ENCODE measurements at places on chromosomes 1 and 21.

GRCh38 chr1:37159102-37159501 is 124.8 kb upstream of the GRIK3 start:
- DNase-seq, result no peak

- DNase-seq, result no peak
These were observed 62.2 kb downstream of the ELK4 start for GRCh38 chr1:205569411-205570172.

DNA sequence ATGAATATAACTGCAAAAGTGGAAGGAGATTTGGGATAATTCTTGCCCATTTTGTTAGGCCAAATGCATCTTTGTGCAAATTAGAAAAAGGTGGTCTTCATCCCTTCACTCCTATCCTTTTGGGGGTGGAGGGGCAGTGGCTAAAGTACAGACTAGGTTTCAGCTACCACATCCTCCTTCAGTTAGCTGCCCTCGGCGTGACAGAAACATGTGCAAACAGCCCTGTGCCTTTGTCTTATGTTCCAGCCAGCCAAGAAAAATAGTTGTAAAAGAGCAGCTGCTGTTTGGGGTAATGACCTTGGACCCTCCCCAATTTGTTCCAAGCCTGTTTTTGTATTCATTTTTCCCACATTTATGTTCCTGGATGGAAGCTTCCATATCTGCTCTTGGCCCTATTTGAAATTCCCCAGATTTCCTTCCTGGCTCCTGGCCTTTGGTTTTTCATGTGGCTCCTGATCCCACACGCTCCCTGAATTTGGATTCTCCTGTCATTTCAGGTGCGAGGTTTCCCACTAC is 8.3 kb upstream of the LGALS8 start:
- no peak for DNase-seq

DNA sequence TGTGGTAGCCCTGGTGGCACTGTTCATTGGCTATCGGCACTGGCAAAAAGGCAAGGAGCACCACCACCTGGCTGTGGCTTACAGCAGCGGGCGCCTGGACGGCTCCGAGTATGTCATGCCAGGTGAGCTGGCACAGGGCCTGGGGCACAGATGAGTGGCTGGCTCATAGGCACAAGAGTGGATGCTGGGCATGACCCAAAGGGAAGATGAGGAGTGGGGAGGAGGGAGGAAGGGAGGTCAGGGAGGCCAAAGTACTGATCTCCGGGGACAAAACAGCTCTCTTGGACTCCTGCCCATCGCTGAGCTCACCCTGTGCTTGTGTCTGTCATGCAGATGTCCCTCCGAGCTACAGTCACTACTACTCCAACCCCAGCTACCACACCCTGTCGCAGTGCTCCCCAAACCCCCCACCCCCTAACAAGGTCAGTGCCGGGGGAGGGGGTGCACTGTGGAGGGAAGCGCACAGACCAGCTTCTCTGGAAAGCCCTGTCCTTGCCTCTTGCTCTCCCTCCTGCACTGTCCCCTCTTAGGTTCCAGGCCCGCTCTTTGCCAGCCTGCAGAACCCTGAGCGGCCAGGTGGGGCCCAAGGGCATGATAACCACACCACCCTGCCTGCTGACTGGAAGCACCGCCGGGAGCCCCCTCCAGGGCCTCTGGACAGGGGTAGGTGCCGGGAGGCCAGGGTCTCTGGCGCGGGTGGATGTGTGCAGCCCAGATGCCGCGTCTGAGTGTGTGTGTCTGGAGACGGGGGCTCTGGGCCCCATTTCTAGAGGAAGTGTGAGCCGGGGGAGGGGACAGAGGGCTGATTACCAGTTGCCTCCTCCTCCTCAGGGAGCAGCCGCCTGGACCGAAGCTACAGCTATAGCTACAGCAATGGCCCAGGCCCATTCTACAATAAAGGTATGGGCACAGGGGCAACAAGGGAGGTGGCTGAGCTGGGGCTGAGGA is 7.3 kb upstream of the LRRC71 start:
- DNase-seq, result no peak

DNA sequence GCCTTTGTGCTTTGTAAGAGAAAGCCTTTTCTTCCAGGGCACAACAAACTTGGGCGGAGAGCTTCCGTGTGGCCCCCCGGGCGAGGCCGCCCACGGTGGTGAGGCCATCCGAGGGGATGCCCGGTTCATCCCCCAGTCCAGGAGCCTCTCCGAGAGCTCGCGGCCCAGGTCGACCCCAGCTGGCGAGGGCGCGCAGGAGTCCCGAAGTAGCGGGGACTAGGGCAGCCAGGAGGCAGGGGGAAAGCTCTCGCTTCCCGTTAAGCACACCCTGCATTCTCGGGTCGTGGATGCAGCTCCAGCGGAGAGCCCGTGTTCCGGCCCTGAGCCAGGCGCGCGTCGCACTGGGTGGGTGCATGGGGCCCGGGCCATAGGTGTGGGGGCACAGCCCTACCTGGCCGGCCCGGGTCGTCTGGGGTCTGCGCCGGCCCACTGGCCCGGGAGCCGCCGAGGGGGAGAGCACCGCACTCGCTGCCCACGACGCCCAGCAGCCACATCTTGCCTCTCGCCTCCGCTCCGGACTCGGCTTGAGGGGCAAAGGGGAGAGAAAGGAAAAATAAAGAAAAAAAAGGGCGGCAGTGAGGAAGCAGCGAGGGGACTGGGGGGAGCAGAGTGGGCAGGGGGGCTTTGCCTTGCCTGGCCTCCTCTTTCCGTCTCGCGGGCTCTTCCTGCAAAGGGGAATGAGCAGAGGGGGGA is 1.8 kb downstream of the RNF220 start:
- DNase-seq, result no peak

- DNase-seq, result no peak
These were observed 50.8 kb downstream of the HS2ST1 start for GRCh38 chr1:86965012-86965826.

- no peak for DNase-seq
These were observed 40.0 kb upstream of the ZNF648 start for GRCh38 chr1:182101415-182102042.

GRCh38 chr1:17741052-17741451 is 14.1 kb upstream of the ACTL8 start:
- no peak for DNase-seq

GRCh38 chr1:20061866-20062265 is 8.1 kb upstream of the PLA2G5 start:
- DNase-seq, result no peak

GRCh38 chr1:16128338-16128741 is 27.5 kb downstream of the EPHA2 start:
- DNase-seq, result no peak

DNA sequence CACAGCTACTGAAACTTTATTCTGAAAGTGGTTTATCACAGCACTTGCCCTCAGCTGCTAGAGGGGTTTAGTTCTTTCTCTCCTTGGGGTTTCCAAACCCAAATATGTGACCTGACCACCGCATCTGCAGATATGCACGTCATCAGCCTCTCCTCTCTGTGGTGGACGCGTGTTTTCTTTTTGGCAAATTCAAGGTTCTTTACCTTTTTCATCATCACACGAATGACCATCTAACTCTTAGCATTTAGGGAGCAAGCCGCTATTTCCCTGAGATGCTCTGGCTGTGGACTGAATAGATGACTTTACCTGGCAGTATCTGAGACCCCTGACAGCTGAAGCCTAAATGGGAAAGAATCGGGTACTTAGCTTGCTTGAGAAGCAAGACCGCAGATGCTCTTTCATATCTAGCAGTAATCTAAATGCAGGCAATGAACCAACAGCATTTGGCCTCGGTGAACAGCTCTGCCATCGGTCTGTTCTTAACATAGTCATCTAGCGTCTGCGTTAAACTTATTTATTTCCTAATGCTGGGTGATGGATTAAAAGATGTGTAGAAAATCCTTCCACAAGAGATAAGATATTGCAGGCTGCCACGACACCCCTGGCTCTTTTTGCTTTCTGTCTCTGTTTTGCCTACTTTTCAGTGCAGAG is 463.4 kb downstream of the CAMTA1 start:
- DNase-seq, result no peak

DNA sequence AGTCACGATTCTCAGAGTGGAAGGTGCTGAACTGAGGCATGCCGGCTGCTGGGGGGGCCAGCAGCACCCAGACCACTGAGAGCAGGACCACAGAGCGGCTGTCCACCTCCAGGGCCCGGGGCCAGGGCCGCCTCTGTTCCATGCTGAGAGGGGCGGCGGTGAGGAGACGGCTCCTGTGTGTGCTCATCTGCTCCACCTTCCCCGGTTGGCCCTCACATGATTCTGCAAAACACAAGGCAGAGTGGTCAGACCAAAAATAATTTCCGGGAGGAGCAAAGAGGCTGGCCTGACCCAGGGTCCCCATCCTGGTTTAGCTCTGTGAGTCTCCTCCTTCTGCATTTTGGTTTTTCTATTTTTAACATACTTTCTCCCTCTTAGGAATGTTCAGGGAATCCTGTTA is 26.4 kb downstream of the PLXNA2 start:
- no peak for DNase-seq

DNA sequence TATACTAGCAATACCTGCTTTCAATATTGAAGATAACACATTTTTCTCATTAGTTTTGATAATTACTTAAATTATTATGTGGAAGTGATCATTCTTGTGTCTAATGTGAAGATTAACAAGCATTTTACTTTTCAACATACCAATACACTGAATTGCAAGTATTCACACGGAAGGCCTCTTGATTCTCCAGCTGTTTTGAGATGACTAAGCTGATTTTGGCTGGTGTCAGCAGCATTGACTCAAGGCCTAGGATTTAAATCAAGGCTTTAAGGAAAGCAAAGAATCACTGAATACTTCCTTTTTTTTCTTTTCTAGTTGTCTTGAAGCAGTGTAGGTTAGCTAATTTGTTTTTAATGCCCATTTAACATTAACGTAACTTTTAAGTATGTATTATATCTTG is 373.7 kb downstream of the SRGAP2C start:
- no peak for DNase-seq

DNA sequence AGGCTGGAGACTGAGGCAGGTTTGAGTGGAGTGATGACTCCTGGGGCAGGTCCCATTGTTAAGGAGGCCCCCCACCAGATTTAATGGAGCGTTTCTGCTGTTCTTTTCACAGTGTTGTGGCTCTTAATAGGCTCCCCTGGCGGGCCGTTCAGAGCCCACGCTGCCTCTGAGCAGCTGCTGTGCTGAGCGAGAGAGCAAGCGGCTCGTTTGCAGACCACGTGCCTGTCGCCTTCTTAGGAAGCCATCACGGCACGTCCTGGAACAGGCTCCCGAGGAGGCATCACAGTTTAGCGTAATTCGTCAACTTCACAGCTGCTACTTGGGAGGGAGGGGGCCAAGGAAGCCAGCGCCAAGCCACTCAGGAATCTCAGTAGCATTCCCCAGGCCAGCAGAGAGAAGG is 70.5 kb upstream of the CTTNBP2NL start:
- DNase-seq, result no peak

DNA sequence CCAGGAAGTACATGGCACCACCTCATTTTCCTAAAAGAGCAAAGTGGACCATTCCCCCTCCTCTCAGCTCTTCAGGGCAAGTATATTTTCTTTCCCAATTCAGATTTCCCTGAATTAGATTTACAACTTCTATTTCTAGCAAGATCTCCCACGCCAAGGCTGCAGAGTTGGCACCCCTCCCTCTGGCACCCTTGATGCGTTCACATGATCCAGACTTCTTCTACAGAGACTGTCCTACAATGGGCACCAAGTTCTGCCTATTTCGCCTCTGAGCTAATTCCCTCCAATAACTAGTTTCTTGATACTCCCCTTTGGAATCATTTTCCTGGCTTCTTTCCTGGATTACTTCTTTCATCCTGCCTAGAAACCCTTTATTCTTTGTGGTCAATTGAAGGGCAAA is 122.0 kb downstream of the CDC7 start:
- no peak for DNase-seq

DNA sequence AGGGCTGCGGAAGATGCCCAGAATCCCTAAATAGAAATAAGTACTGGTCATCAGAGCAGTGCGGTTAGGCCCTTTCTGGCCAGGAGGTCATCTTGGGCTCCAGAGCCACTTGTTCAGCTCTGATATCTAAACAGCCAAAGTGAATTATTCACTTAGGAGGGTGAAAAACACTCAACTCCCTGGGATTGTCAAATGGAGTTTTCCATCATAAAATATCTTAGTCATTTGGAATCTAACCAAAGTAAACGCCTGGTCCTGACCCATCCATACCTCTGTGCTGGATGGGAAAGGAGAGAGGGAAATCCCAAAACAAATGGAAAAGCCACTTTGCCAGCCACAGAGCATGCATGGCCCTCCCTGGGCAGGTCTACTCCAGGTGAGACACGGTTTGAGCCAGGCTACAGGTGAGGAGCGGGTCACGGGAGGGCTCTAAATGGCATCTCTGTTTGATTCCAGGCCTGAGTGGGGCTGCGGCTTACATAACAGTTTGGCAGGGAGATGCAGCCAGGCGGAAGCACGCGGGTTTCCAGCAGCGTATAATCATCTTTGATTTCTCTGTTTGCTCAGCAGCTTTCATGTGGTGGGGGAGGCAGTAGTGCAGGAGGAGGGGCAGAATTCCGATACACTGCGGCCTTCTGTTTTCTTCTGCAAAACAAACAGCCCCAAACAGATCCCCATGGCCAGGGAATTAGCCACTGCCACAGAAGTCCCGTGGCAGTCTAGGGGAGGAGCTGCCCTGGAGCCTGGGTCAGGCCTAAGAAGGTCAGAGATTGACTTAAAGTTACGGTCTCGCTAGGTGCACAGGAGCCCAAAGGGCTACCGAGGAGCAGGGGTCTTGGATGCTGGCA is 59.1 kb upstream of the ZNF648 start:
- no peak for DNase-seq

GRCh38 chr1:13546791-13547190 is 33.0 kb upstream of the LRRC38 start:
- no peak for DNase-seq

DNA sequence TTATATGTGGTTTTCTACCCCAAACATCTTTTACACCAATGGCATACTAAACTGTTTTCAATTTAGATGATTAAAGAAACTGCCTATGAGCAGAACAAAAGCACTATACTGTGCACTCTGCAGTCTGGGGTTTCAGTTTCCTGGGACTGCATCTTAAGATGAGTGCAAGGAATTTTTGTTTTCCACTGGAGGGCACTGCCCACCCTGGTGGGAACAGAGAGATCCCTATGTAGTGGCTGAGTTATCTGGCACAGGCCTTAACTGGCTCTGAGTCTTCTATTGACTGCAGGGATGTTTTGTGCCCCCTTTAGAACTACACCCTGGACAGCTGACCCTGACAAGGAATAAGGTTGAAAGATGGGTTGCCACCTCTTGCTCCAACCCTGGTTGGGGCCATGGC is 12.0 kb downstream of the PROK1 start:
- DNase-seq, result no peak

DNA sequence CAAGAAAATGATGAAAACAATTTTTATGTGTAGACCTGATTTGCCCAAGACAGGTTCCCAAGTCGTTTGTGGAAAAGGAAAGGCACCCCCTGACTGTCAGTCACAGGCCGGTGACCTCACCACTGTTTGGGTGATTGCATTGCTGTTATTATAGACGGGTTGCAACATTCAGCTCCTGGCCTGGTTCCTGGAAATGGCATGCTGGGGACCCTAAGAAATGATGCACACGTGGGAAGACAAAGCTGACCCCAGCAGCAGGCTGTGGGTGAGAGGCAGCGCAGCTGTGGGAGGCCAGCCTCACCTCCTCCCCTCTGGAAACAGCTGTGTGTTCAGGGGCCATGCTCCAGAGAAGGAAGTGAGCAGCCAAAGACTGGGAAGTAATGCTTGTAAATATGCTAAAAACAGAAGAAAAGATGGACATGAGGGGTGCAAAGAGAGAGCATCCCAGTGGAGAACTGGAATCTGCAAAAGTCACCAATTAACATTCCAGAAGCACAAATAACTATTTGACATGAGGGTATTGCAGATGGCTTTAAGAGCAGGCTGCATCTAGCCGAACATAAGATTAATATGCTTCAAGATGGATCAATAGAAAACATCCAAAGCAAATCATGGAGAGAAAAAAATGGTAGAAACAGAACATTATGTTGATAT is 23.4 kb upstream of the ABCG1 start:
- DNase-seq, result no peak

GRCh38 chr21:15001113-15001512 is 63.7 kb downstream of the NRIP1 start:
- no peak for DNase-seq

Data from T-helper 2 cell (primary cell).